ENCODE measurements at places on chromosomes 1 and 21. TPM values are rescaled to one million over a fixed set of nuclear protein-coding genes. Genes with fewer than 3 reads are reported as not detected.

The PTPRC gene
- not detected for total RNA-seq

The C8B gene
- not detected for total RNA-seq

The CD1B gene
- not detected for total RNA-seq

The NR0B2 gene
- not detected for total RNA-seq

The OR2T35 gene
- total RNA-seq = not detected

The C1orf56 gene
- 2.5 TPM for total RNA-seq

The CYP4X1 gene
- total RNA-seq = 0.33 TPM

The SLC45A1 gene
- 0.80 TPM for total RNA-seq

The FNBP1L gene
- total RNA-seq = 21.3 TPM

The SHE gene
- total RNA-seq = 39.5 TPM

The LCE6A gene
- total RNA-seq = not detected

The AADACL4 gene
- total RNA-seq = not detected

The ADAM30 gene
- total RNA-seq = not detected

The ADGRB2 gene
- total RNA-seq = 0.40 TPM

Data from mammary microvascular endothelial cell (primary cell).